ENCODE measurements at places on chromosomes 11 and 22. TPM values are rescaled to one million over a fixed set of nuclear protein-coding genes. Genes with fewer than 3 reads are reported as not detected.

The CCDC87 gene
- total RNA-seq = 0.41 TPM

The MPZL2 gene
- 13.4 TPM for total RNA-seq

- DNase-seq = no peak
- peak overlapping the region; percentile 89 for H3K4me3 ChIP-seq
- peaks cover 55% of the 10 kb centered on the region for H3K4me1 ChIP-seq
- H3K36me3 ChIP-seq = peaks cover 26% of the 10 kb centered on the region
- H3K27me3 ChIP-seq = no peaks in the 10 kb centered on the region
Observed at GRCh38 chr11:66345316-66345649, 379 bp upstream of the BRMS1 start.

DNA sequence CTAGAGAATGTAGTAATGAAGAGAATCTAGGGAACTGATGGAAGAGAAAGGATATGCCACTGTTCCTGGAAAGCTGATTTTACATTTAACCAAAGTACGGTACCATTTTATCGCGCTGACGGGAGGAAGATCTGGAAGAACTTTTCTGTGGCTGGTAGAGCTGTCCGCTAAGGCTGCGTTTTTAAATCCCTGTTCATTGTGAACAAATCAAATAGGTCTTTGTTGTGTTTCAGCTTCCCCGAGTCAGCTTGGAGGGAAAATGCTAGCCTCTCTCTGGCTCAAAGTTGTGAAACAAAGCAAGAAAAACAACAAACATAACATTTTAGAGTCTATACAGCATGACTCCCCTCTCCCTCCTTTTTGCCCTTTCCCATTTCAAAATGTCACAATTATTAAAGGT is 34.4 kb downstream of the FBXO7 start:
- no peak overlapping the region for H3K27ac ChIP-seq
- no peak overlapping the region for H3K4me3 ChIP-seq
- no peak for DNase-seq
- H3K36me3 ChIP-seq = no peaks in the 10 kb centered on the region

GRCh38 chr11:107457205-107457557 is 444 bp downstream of the CWF19L2 start:
- peaks cover 23% of the 10 kb centered on the region for H3K36me3 ChIP-seq
- peaks cover 29% of the 10 kb centered on the region for H3K4me1 ChIP-seq
- H3K27me3 ChIP-seq = no peaks in the 10 kb centered on the region

Measured in left ventricle myocardium inferior (tissue), 1 donor.